ENCODE measurements at places on chromosomes 4 and X.
A peak's percentile ranks its signal among the peaks of the same experiment; 100 is the strongest.

- no peak for DNase-seq
Observed at GRCh38 chr4:102524691-102525090, 23.5 kb downstream of the NFKB1 start.

GRCh38 chr4:100288811-100289529, 98.7 kb upstream of the DDIT4L start:
- DNase-seq = no peak

DNA sequence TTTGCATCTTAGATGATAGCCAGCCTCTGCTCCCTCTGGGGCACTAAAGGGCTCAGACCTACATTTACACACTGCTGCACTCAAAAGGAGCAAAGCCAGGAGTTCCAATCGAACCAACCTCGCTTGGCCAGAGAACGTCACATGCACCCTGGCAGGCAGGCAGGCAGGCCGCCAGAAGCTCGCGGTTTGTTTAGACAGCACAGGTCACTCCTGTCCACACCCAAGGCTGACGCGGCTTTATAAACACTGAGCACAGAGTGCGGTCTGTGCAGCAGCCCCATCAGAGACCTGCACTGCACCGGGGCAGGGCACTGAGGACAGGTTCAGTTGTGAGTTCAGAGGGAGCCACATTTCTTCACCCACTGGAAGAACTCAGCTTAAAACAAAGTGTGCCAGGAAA, 143.9 kb downstream of the BCOR start:
- DNase-seq = no peak

GRCh38 chr4:139593091-139593564, 37.1 kb upstream of the SETD7 start:
- DNase-seq = no peak

DNA sequence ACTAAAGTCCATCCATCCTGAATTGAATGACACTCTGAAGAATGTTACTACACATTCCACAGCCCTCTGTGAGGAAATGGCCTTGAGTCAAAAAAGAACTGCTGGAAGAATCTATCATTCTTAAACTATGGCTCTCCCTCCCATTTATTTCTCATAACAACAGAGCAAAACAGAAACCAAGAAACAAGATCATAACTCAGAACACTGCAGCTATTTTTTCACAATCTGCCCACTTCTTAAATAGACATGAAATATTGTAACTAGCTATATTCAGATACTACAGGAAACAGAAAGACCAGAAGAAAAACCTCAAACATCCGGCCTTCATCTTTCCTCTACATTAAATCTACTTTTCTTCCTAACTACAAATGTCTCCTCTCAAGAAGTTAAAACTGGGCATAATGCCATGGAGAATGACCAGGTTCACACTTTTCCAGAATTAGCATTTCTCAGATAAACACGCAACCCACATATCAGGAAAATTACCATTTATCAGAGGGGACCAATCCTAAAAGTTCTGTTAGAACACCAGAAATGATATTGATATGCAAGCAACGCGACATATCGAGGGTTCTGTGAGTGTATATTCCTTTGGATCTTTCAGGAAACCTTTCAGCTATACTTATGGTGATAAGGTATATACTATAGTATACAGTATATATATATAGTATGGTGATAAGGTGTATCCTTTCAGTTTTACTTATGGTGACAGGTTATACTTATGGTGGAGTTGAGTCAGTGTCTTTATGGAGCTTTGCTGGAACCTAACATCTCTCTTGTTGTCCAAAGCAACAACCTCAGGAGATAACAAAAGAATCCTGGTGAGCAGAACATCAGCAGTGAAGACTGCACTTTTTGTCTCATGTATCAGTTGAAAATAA, 60.4 kb upstream of the IRF2 start:
- no peak for DNase-seq

DNA sequence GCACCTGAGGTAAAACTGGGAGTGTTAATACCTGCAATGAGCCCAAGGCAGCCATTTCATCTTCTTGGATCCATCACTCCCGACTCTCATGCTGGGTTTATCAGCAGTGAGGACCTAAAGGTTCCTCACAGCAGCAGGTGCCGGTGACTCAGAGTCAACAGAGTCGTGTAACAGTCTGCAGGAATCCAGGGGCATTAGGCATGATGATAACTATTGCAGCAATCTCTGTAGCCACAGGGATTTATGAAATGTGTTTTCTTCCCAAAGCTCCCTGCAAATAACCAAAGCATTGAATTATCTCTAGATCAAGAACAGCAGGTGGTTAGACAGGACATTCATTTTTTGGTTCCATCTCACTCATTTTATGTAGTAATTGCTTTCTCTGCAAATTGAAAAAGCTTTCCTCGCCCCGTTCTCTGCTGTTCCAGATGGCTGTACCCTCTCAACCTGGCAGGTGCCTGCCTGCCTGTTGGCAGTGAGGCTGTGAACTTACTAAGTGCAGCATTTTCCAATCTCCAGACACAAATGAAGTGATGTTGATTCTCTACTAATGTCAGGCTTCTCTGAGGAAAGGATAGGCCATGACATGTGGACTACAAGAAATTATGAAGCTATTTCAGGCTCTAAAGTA, 48.1 kb upstream of the TSPAN7 start:
- no peak for DNase-seq

DNA sequence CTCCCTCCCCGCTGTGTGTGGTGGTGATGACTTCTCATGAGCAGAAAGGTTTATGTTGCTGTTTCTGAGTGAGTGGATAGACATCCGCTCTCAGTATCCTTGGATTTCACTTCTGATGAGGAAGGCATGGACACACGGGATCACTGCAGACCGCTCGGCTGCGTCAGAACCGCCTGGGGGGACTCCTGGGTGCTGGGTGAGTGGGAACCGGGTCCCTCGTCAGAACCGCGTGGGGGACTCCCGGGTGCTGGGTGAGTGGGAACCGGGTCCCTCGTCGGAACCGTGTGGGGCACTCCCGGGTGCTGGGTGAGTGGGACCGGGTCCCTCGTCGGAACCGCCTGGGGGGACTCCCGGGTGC, 9.0 kb downstream of the CTBP1 start:
- DNase-seq = no peak

- DNase-seq = no peak
Observed at GRCh38 chr4:123121241-123121907, 199.0 kb upstream of the NUDT6 start.

DNA sequence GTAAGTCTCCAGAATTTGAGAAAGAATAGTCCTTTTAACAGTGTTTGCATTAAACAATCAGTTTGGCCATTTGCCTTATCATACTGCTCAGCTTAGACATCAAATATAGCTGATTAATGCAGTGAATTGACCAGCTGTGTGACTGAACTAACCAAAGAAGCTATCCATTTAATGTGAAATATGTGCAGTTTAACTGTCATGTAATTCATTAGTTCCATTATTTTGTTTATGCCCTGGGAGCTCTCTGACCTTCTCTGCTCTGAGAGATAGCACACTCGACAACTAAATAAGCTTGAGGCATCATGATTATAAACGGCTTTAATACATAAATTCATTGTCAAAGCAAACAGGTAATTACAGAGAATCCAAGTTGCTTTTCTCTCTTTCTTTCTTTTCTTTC, 324.3 kb upstream of the PCDH7 start:
- no peak for DNase-seq

GRCh38 chr4:173146456-173146855, 22.2 kb upstream of the GALNT7 start:
- DNase-seq = no peak

DNA sequence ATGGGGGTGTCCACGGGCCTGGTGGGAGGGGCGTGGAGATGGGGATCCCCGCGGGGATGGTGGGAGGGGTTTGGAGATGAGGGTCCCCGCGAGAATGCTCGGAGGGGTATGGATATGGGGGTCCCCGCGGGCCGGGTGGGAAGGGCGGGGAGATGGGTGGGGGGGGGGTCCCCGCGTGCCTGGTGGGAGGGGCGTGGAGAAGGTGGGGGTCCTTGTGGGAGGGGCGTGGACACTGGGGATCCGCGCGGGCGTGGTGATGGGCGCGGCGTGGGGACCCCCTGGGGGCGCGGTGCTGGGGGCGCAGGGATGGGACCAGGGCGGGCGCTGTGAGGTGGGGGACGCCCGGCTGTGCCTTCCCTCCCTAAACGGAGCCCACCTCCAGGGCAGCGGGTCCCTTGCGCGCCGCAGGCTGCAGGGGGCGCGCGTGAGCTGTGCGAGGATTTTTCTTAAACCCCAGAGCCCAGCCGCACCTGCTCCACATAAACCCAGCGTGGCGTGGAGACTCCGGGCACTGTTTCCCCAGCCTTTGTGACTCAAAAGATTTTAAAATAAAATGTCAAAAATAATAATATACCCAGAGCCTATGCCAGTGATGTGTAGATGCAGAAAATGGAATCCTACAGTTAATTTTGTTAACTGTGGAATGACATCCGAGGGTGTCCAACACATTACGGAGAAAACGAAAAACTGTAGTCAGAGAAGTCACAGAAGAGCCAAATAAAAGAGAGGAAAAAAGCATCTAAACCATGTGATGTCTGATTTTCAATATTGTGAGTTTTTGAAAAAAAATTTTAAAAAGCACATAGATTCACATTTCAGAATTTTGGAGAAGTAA, 1.5 kb upstream of the ASMTL start:
- peak; percentile 85 for DNase-seq

DNA sequence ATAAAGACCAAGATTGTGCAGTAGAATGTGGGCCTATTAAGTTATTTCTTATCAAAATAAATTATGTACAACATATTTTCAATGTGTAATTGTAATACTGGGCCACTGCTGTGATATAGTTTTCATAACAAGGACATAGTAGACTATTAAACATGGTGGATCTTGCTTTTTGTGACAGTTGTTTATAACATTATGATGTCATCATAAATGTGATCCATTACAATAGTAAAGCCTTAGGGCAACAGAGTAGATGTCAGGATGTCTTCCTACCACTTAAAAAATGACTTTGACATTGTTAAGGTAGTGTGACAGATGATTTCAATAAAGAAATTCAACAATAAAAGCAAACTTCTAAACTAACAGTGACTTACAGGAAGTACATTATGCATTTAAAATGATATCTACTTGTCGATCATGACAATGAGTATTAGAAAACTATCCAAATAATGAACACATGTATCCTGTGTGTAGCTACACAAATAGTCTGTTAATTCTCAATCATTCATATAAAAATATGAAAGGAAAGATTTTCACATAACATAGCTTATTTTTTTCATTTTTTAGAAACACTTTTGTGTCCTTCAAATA, 5.3 kb upstream of the AGA start:
- DNase-seq = no peak

- DNase-seq = no peak
Observed at GRCh38 chr4:108466936-108467902, 153.2 kb upstream of the RPL34 start.

GRCh38 chrX:111652719-111653118, 28.3 kb upstream of the ALG13 start:
- DNase-seq = no peak

DNA sequence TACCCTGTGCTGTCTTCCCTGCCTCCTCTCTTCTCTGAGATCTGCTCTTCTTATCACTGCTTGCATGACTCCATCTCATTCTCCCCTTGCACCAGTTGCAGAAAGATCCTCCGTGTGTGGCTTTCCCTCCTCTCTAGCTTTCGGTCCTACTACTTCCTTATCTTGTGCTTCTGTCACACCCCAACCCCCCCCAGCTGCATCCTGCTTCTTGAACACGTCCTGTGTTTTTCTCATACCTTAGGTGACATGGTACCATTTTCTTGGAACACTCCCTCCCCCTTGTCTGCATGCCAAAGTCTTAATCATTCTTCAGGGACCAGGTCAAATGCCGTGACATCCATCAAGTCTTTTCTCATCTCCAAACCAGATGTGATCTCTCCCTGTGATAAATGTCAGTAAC, 46.4 kb downstream of the FHL1 start:
- DNase-seq = no peak

DNA sequence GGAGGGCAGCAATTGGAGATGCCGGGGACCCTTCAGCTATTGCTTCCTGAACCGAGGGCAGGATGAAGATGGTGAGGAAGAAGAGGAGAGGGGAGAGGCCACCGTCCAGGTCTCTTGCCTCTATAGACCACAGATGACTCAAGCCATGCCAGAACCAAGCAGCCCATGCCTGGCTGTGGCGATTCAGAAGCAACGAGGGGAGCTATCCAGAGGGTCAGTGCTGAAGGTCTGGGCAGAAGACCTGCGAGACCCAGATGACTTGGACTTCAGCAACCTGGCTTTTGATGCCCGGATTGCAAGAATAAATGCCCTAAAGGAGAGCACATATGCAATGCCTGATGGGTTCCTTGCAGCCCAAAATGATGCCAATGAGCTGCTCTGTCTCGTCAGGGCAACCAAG, 70.2 kb upstream of the PRPS2 start:
- no peak for DNase-seq

- DNase-seq = no peak
Observed at GRCh38 chr4:112939901-112940300, 109.6 kb upstream of the ANK2 start.

DNA sequence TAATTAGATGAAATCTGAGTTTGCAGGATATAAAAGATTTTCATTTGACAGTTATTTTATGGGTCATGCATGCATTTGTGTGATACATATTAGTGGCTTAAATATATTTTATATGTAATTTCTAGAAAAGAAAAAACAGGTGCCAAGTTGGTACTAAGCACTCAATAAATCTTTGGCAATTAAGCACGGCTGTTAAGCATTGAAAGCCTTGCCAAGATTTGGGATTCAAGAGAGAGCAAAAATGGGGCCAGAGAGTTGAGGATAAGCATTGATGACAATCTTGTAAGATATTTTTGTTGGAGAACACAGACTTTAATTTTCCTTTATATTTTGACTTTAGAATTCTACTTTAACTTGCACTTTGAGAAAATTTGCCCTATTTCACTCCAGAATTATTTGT, 249.8 kb upstream of the MAD2L1 start:
- no peak for DNase-seq
